ENCODE measurements at places on chromosomes 2 and 18. TPM values are rescaled to one million over a fixed set of nuclear protein-coding genes. Genes with fewer than 3 reads are reported as not detected.

DNA sequence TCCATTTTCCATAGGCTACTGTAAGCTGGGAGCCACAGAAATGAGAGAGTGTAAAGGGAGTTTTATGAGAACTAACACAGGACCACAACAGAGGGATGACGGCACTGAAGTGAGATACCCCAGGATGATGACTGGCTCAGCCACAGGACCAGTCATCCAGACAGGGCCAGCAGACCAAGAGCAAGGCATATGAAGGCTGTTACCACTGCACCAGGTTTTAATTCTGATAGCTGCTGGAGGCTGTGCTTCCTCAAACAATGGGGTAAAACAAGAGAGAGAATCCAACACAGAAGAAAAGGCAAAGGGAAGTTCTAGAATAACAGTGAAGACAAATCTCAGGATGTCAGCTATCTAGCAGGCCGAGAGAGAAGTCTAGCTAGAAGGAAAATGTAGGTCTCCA lies 94.9 kb downstream of the BCL2 start:
- no peaks in the 10 kb centered on the region for H3K4me1 ChIP-seq
- H3K4me3 ChIP-seq, result no peak overlapping the region
- H3K27me3 ChIP-seq, result no peaks in the 10 kb centered on the region
- no peak for DNase-seq

GRCh38 chr18:45320724-45321123 lies 294.6 kb upstream of the SLC14A2 start:
- no peaks in the 10 kb centered on the region for H3K36me3 ChIP-seq
- no peaks in the 10 kb centered on the region for H3K4me1 ChIP-seq
- H3K27ac ChIP-seq, result no peak overlapping the region
- no peaks in the 10 kb centered on the region for H3K27me3 ChIP-seq
- no peak for DNase-seq
- no peak overlapping the region for H3K4me3 ChIP-seq

- H3K27ac ChIP-seq, result no peak overlapping the region
- no peaks in the 10 kb centered on the region for H3K27me3 ChIP-seq
- H3K4me1 ChIP-seq, result no peaks in the 10 kb centered on the region
- DNase-seq, result no peak
- H3K36me3 ChIP-seq, result no peaks in the 10 kb centered on the region
Measured at GRCh38 chr2:192546565-192546964, 351.8 kb upstream of the TMEFF2 start.

GRCh38 chr2:128750328-128751165 lies 431.9 kb upstream of the HS6ST1 start:
- H3K36me3 ChIP-seq, result no peaks in the 10 kb centered on the region
- no peak overlapping the region for H3K27ac ChIP-seq

DNA sequence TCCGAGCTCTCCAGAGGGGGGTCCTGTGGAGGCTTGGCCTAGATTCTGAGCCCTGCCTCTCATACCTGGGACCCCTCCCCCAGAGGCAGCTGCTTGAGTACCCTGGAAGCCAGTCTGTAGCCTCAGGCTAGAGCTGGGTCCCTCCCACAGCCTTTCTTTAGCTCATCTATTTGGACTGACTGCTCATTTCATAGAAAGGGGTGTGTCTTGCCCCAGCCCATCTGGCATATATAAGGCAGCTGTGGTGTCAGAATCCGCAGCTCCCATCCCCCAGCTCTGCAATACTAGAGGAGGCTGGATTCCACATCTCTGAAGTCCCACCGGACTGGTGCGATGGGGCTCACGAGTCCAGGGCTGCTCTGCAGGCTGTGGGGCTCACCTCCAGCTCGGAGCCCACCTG lies 26.1 kb downstream of the MPHOSPH10 start:
- no peaks in the 10 kb centered on the region for H3K4me1 ChIP-seq
- H3K27ac ChIP-seq, result no peak overlapping the region
- H3K36me3 ChIP-seq, result no peaks in the 10 kb centered on the region
- H3K27me3 ChIP-seq, result no peaks in the 10 kb centered on the region
- no peak for DNase-seq

GRCh38 chr2:44897406-44897805 lies 44.1 kb upstream of the SIX3 start:
- H3K27ac ChIP-seq, result no peak overlapping the region
- no peak overlapping the region for H3K4me3 ChIP-seq
- no peaks in the 10 kb centered on the region for H3K4me1 ChIP-seq
- no peaks in the 10 kb centered on the region for H3K27me3 ChIP-seq

GRCh38 chr2:126975671-126976655 lies 77.3 kb downstream of the TEX51 start:
- H3K27ac ChIP-seq, result no peak overlapping the region
- no peaks in the 10 kb centered on the region for H3K36me3 ChIP-seq
- H3K27me3 ChIP-seq, result no peaks in the 10 kb centered on the region

GRCh38 chr2:41027095-41027494 lies 575.2 kb upstream of the SLC8A1 start:
- no peak for DNase-seq
- no peak overlapping the region for H3K27ac ChIP-seq
- no peak overlapping the region for H3K4me3 ChIP-seq

UGT1A4 gene
- not detected for total RNA-seq

RTP5 gene
- 0.28 TPM for total RNA-seq

CD8A gene
- 1.3 TPM for total RNA-seq

OR6B2 gene
- not detected for total RNA-seq

DNA sequence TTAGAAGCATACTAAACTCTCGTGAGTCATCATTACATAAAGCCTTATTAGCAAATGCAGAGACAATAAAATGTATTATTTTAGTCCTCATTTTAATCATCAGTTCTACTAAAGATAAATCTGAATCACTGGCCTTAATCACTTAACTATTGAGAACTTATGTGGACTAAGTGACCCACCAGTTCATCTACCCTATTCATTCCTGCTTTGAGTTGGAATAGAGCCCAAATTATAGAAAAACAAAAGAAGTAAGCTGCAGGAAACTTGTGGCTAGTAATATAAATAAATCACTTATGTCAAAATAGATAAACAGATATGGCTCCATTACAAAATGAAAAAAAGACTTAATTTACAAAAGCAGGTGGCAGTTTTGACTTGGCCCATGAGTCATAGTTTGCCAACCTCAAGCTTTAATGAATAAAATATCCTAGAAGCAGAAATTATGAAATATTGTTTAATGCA lies 851.8 kb upstream of the CRIM1 start:
- no peak overlapping the region for H3K4me3 ChIP-seq
- no peaks in the 10 kb centered on the region for H3K4me1 ChIP-seq
- H3K27ac ChIP-seq, result no peak overlapping the region
- DNase-seq, result no peak
- no peaks in the 10 kb centered on the region for H3K36me3 ChIP-seq

DNA sequence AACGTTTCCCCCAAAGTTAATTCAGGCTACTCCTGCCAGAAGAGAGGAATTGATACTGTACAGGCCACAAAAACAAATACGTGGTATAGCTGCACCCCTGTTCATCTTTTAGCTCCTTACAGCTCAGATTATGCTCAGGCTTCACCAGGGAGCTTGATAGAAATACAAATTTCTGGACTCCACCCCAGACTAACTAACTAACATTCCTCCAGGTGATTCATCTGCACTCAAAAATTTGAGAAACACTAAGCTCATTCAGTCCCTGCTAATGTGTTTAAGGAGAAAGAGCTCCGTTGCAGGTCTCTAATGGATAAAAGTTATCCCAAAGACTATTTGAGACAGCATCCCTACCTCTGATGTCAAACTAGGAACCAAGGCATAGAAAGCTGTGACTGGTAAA lies 36.8 kb upstream of the UNC80 start:
- H3K27ac ChIP-seq, result no peak overlapping the region
- DNase-seq, result no peak
- no peak overlapping the region for H3K4me3 ChIP-seq
- no peaks in the 10 kb centered on the region for H3K4me1 ChIP-seq
- no peaks in the 10 kb centered on the region for H3K36me3 ChIP-seq

DNA sequence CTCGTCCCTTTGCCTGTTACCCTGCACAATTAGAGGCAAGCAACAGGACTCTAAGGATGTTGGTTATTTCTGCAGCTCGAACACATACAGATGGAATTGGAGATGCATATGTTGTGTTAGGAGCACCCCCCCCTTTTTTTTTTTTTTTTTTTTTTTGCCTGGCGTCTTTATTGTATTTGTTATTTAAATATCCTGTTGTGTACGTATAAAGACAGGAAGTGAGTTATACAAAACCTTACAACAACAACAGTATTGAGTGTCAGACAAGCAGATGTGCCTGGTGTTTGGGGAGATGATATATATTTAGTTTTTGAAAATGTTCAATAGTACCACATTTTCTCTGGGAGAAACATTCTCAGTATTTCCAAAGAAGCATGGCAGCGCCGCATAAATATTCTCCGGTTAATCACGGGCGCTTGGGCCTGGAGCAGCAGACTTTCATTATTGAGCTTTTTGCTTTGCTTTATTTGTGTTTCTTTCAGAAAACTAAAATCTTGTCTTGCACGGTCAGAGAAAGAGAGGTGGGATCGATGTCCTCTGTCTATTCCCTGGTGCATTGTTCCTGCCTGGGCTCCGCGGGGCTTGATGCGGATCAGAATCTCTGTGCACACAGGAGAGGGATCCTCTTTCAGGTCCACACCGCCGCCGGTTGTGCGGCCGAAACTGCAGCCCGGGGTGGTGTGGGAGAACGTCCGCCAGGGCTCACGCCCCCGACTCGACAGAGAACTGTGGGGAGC lies 23.2 kb upstream of the ZNF516 start:
- H3K4me3 ChIP-seq, result peak overlapping the region; percentile 9
- H3K27ac ChIP-seq, result peak overlapping the region; percentile 60
- no peaks in the 10 kb centered on the region for H3K27me3 ChIP-seq
- no peaks in the 10 kb centered on the region for H3K36me3 ChIP-seq
- no peak for DNase-seq

PARD6G gene
- 18.7 TPM for total RNA-seq
